ENCODE measurements at places on chromosomes 3 and 15.
A peak's percentile ranks its signal among the peaks of the same experiment; 100 is the strongest.

DNA sequence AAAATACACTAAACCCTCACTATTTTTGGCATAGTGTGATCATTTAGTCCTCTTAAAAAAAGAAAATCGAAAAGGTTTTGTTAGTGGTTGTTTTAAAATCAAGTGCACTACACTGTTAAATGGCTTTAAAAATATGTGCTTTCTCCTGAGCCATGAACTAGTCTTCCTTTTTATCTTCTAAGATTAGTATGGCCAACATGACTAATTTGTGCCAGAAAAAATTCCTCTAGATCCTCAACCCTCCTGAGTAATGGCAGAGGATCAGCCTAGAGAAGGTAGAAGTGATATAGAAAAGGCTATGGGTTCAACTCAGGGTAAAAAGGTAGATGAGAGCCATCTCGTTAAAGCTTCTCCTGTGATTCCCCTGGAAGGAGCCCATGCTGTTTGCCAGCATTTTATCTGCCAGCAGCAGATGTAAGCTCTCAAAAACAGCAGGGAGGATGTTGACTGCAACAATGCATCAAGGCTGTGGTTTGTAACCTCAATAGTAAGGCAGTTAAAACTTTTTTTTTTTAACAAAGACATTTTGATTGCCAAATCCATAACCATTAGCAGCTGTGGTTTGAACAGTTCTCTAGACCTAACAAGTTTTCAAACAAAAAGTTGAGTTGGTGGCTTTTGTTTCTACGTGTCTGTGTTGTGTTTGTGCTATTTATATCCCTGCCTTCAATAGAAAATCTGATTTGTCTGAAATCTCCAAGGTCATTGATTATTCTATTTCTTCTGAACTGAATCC is 30.2 kb upstream of the ZNF609 start:
- DNase-seq, result no peak

- no peak for DNase-seq
Observed at GRCh38 chr3:15610082-15610759, 8.7 kb downstream of the BTD start.

DNA sequence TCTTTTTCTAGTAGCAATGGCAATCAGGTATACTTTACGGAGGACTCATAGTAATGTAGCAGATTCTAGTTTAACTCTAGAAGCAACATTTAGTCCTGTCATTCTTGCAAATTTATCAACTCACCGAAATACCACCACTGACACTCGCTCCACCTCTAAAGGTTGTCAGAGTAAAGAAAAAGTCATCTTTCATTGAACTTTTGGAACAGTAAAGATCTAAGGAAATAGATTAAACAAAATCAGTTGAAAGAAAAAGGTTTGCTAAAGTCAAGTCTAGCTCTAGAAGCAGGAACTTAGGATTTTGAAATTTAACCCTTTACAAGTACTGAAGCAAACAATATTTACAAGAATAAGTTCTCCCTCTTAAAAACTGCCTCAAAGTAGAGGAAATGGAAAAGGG is 8.7 kb downstream of the ATP8B4 start:
- no peak for DNase-seq

DNA sequence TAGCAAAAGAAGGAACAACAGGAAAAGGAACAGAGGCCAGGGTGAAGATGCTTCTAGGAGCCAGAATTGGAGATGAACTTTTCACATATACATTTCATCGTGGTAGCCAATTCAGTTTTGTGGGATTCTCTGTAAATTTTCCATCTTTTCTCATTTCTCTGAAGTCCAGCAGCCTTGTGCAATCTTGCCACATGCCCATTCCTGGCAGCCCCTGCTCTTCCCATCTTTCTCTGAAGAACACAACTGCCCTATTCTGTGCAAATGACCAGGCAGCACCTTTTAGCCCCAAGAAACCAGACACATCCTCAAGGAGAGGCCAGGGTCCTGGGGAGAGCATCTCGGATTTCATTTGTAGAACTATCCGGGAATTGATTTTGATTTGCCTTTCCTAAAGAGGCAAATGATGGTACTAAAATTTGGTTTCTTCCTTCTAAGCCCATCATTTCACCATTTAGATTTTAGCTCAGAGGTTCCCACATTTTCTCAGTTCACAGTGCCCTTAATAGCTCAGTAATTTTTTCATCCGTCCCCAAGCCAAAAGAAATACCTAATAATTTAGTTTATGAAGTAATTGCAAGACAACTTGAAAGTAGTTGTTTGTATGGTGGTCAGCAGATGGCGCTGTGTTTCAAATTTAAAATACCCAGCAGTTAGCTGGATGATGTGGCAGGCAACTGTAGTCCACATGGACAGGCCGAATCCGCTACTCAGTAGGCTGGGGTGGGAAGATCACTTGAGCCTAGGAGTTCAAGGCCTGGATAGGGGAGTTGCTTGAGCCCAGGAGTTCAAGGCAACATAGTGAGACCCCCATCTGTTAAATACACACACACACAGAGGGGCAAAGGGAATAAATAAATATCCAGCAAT is 61.3 kb upstream of the ACKR4 start:
- DNase-seq, result peak; percentile 38

DNA sequence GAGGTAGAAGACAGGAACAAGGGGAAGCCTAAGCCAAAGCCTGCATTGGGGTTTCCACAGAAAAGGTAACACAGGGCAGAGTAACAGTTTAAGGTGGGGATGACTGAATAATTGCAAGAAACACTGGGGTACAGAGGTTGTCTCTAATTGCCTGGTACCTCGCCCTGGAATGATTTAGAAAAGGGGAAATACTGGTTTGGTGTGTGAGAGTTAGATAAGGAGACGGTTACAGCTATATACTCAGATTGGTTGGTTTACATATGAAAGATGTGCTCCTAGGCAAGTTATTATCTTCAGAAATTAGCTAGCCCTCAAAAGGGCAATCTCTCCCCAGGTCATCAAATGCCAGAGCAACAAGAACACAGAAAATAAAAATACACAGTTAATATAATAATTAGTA is 58.8 kb downstream of the SMARCC1 start:
- DNase-seq, result no peak

DNA sequence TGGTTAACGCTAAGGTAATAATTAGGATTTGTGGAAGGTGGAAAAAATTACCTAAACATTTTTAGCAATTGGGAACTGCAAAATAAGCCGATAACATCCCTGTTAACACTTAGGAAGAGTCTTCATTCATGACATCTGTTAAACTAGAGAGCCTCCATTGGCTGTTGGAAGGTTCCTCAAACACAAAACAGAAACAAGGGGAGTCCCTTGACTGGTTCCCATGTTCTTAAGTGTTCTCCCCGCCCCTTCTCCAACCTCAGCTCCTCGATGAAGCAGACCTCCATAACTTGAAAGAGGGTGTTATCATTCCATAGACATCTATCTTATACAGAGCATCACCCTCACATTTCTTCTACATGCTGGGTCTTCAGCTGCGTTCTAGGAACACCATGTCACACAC is 2.5 kb downstream of the SLC22A13 start:
- DNase-seq, result no peak

GRCh38 chr15:92606126-92606835 is 49.3 kb downstream of the FAM174B start:
- DNase-seq, result no peak

DNA sequence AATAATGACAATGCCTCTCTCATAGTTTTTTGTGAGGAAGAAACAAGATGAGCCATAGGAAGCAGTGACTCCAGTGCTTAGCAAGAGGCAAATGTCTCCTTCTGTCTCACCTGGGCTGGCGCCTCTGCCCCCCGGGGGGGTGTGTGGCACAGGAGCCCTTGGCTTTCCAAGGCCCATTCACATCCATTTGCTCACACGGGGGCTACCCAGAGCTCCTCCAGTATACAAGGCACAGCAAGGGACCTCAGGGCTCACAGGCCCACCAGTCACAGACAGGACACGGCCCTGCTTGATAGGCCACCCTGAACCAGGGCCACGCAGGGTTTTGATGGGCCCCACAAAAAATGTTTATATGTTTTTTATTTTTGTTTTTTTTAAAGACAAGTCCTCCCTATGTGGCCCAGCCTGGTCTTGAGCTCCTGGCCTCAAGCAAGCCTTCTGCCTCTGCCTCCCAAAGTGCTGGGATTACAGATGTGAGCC is 21.9 kb upstream of the EHD4 start:
- no peak for DNase-seq

GRCh38 chr3:69181592-69182211 is 59.3 kb upstream of the LMOD3 start:
- DNase-seq, result no peak

DNA sequence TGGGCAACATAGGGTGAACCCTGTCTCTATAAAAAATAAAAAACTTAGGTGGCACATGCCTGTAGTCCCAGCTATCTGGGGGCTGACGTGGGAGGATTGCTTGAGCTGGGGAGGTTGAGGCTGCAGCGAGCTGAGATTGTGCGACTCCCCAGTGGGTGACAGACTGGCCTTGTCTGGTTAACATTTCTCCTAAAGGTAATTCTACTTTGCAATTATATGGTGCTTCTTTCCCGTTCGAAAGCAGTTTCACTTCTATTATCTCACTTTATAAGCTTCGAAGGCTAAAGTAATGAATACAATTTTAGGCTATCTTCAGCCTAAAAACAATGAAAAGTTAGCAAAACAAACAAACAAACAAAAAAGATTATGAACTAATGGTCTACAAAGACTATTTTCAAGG is 35.3 kb downstream of the COMMD2 start:
- DNase-seq, result no peak

GRCh38 chr15:85380812-85381642 is 624 bp downstream of the AKAP13 start:
- DNase-seq, result peak; percentile 32

- DNase-seq, result no peak
Observed at GRCh38 chr3:107894998-107895397, 195.8 kb downstream of the CD47 start.

GRCh38 chr3:99659032-99659431 is 20.6 kb downstream of the COL8A1 start:
- no peak for DNase-seq

DNA sequence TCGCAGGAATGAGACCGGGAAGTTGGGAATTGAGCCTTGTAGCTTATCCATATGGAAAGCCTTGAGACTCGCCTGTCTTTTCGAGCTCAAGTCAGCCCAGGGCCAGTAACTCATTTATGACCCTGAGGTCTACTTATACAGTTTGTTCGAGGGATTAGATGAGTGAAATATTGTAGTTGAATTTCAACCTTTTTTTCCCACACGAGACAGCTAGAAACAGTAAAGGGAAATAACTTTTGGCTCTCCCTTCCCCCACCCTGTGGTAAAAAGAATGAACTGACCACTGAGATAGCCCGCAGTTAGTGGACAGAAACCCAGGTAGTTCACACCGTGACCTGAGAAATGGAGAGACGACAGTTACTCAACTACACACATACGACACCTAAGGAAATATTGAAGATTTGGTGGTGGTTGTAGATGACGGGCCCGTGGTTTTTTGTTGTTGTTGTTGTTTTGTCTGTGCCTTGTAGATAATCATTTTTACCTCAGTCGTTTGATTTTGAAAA is 841 bp downstream of the EIF3J start:
- no peak for DNase-seq

DNA sequence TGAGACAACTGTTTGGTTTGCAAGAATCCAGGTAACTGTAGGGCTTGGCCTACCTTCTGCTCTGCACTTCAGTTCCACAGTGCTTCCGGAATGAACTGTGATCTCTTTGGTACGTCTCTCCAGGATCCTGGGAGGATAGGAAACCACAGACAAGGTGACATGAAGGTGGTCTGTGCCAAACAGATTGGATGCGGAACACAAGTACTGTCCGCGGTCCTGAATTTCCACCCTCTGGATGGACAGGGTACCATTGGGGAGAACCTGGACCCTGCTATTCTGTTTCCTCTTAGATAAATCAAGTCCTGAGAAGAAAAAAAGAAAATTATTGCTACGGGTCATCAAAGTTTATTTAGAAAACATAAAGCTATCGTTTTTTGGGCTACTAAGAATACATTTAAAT is 17.3 kb downstream of the IGSF10 start:
- no peak for DNase-seq

DNA sequence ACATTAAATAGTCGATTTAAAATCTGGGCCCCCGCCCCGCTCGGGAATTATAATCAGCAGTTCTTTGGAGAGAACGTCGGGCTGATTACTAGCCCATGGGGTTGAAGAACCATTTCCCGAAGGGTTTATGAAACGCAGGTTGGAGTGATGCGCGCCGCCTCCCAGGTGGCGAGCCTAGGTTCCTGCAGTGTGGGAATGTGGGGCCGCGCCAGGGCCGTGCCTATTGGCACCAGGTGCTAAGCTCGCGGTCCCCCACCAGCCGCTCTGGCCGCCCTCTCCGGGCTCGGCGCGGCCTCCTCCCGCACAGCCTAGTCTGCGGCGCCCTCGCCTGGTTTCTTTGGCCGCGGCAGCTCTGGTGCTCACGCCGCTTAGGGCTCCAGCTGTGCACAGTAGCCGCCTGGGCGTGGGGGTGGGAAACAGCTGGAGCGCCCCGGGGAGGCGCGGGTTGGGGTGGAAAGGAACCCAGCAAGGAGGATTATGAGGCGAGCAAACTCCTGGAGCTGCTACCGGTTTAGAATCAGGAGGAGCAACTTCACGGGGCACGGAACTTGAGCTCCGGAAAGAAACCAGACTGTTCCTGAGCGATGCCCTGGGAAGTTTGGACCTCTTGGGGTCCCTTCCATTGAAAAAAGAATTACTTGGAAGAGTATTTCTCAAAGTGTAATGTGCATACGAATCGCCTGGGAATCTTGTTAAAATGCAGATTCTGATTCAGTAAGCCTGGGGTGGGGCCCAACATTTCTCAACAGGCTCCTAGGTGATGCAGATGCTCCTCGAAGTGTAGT is 5.6 kb upstream of the MECOM start:
- peak; percentile 44 for DNase-seq

GRCh38 chr3:97816811-97817210 is 5.0 kb upstream of the CRYBG3 start:
- DNase-seq, result no peak

- DNase-seq, result no peak
Observed at GRCh38 chr3:184078851-184079250, 18.0 kb upstream of the HTR3E start.

- no peak for DNase-seq
Observed at GRCh38 chr15:58699769-58700168, 49.7 kb downstream of the ADAM10 start.

DNA sequence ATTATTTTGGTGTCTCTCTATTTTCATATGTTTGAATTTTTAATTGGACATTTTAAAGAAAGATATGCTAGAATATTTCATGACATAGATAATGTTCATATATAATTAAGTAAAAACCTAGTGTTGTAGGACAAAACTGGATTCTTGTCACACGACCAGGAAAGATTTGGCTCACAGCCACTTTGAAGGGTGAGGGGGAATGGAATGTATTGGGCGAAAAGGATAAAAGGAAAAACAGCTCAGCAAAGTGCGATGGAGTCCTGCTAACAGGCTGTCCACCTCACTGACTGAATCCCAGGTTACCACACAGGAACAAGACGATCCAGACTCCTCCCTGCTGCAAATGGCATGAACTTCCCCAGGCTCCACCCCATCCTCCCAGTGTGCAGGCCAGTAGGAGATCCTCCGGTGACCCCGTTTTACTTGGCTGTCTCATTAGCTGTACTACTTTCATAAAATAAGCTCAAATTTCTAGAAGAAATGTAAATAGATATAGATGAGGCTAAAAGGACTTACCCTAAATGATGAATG is 186.2 kb downstream of the CD47 start:
- no peak for DNase-seq

GRCh38 chr3:171379281-171379680 is 80.9 kb downstream of the TNIK start:
- DNase-seq, result no peak

Data from stimulated activated CD4-positive, alpha-beta T cell treated with anti-CD3 and anti-CD28 coated beads, Interleukin-4, amount 100 ng/mL, for 48 hours (primary cell).